ENCODE measurements at places on chromosomes 7 and 10. TPM values are rescaled to one million over a fixed set of nuclear protein-coding genes. Genes with fewer than 3 reads are reported as not detected.

- H3K27me3 ChIP-seq = no peaks in the 10 kb centered on the region
- no peak overlapping the region for H3K27ac ChIP-seq
- peaks cover 5% of the 10 kb centered on the region for H3K4me1 ChIP-seq
Observed at GRCh38 chr7:139596626-139597025, 73.1 kb downstream of the CLEC2L start.

DNA sequence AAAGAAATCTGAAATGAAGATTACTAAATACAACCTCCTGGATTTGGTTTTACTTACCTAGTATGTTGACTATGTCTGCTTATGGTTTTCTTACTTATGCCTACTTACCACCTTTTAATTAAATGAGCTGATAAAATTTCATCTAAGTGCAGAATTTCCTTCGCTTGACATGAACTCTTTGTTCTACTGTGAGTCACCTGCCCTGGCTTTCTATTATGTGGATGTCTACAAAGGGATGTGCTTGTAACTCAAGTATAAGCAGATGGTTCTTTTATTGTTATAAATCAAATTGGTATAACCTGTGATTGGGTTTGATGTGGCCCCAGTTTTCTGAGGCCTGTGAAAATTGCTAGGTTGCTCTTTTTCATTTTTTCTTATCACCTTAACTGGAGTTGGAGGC, 389.1 kb upstream of the ANKRD30A start:
- DNase-seq = no peak
- H3K27ac ChIP-seq = no peak overlapping the region
- H3K27me3 ChIP-seq = no peaks in the 10 kb centered on the region
- H3K4me1 ChIP-seq = no peaks in the 10 kb centered on the region
- no peaks in the 10 kb centered on the region for H3K36me3 ChIP-seq

GRCh38 chr10:110698782-110699201, 54.7 kb downstream of the RBM20 start:
- no peak overlapping the region for H3K4me3 ChIP-seq
- no peak for DNase-seq
- H3K27ac ChIP-seq = peak overlapping the region; percentile 15

The PRKG1 gene
- 199 TPM for total RNA-seq

The OPALIN gene
- total RNA-seq = not detected

- DNase-seq = no peak
- no peak overlapping the region for H3K4me3 ChIP-seq
- no peaks in the 10 kb centered on the region for H3K27me3 ChIP-seq
- no peak overlapping the region for H3K27ac ChIP-seq
Observed at GRCh38 chr10:92826061-92826460, 22.3 kb upstream of the EXOC6 start.

- DNase-seq = no peak
- no peaks in the 10 kb centered on the region for H3K36me3 ChIP-seq
- no peak overlapping the region for H3K4me3 ChIP-seq
- no peaks in the 10 kb centered on the region for H3K4me1 ChIP-seq
- no peak overlapping the region for H3K27ac ChIP-seq
Observed at GRCh38 chr7:125061776-125062397, 132.3 kb upstream of the POT1 start.

GRCh38 chr10:9069136-9069535, 1014.6 kb downstream of the GATA3 start:
- H3K4me1 ChIP-seq = no peaks in the 10 kb centered on the region
- H3K36me3 ChIP-seq = no peaks in the 10 kb centered on the region
- H3K4me3 ChIP-seq = no peak overlapping the region

DNA sequence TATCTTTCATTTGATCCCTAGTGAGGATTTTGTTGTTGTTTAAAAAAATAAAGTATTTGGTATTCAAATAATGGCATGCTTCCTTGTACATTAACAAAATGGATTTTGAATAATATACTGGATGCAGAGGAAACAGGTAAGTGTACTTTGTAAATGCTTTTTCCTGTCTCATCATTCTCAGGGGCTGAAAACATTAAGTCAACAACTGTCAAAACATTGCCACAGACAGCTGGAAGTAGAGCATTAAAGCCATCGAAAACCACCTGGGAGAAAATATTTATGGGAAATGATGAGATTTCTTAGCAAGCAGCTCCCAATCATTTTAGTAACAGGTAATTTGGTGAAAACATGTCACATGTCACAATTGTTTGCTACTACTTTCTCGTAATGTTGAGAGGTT, 10.7 kb downstream of the TAS2R39 start:
- no peaks in the 10 kb centered on the region for H3K27me3 ChIP-seq
- no peaks in the 10 kb centered on the region for H3K36me3 ChIP-seq
- no peak overlapping the region for H3K4me3 ChIP-seq
- H3K4me1 ChIP-seq = no peaks in the 10 kb centered on the region

DNA sequence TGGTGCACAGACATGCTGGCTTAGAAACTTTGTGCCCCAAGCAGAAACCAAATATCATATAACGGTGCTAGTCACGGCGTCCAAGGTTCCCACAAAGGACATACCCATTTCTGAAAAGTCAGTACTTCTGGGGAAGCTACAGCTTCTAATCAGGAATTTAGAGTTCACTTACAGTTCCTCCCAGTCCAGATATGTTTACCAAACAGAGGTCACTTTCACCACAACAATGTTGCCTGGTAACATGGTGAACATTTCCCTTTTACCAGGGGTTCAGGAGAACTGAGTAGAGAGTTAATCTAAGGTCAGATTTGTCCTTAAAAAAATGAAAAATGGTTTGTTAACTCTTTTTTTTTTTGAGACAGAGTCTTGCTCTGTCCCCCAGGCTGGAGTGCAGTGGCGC, 265.9 kb upstream of the MKLN1 start:
- peaks cover 3% of the 10 kb centered on the region for H3K4me1 ChIP-seq
- H3K36me3 ChIP-seq = no peaks in the 10 kb centered on the region
- H3K27ac ChIP-seq = no peak overlapping the region

- no peak overlapping the region for H3K4me3 ChIP-seq
- no peaks in the 10 kb centered on the region for H3K4me1 ChIP-seq
- DNase-seq = no peak
- no peaks in the 10 kb centered on the region for H3K36me3 ChIP-seq
Observed at GRCh38 chr10:8084799-8085198, 30.3 kb downstream of the GATA3 start.

- H3K27me3 ChIP-seq = no peaks in the 10 kb centered on the region
- no peak overlapping the region for H3K4me3 ChIP-seq
- peak; percentile 64 for DNase-seq
- no peaks in the 10 kb centered on the region for H3K4me1 ChIP-seq
Observed at GRCh38 chr7:144842377-144842851, 6.6 kb upstream of the TPK1 start.

DNA sequence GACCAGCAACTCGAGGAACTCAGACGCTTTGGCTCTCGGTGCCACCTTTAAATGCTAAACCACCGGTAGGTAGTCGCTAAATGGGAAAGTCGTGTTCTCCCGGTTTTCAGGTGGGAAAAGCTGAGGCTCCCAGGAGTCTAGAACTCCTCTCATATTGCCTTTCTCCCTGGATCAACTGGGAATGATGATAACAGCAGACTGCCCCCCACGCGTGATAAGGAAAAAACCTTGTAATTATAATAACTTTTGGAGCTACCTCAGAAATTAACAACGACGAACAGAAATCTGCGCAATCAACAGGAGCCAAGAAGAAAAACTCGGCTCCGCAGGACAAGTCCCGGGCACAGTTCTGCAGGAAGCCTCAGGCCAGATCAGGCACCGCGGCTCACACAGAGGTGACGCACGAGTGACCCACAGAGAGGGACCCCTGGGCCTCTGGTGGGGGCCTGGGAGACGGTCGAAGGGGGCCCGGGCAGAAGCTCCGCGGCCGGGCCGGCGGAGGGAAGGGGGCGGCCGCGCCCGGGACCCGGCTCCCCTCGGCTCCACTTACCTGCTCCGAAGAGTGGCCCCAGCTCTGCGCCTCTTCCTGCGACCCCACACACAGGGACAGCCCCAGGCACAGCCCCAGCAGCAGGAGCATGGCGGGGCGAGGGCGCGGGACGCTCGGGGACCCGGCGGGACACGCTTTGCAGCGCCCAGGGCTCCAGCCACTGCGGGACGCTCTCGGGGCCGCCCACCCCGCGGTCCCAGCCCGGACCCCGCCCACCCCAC, at the start of gene ITIH5:
Gene ITIH5, minus strand, starts transcription at position 714 of the 771 bp plus-strand sequence. Its CDS starts 74 bp downstream, at position 640.
- no peaks in the 10 kb centered on the region for H3K36me3 ChIP-seq
- peak; percentile 51 for DNase-seq
- H3K4me3 ChIP-seq = peak within 1 kb of the TSS; percentile 99
- H3K27ac ChIP-seq = no peak within 1 kb of the TSS
- H3K4me1 ChIP-seq = peaks cover 3% of the 10 kb centered on the region
- no peaks in the 10 kb centered on the region for H3K27me3 ChIP-seq

DNA sequence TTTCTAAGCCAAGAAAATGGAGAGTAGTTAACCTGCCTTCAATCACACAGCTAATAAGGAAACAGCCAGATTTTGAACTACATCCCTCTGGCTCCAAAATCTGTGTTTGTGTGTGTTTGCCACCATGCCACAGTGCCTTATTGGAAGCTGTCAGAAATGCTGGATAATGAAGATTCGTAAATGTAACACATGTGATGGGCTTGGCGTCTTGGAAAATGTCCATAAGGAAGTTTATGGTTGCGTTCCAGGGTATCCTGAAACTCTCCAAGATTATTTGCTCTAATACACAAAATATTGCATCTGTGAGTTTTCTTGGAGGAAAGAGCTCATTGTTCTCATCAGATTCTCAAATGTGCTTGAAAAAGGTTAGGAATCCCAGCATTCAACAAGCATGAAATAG, 22.7 kb downstream of the MYOF start:
- peak overlapping the region; percentile 87 for H3K27ac ChIP-seq
- H3K27me3 ChIP-seq = no peaks in the 10 kb centered on the region
- no peak for DNase-seq
- H3K4me3 ChIP-seq = no peak overlapping the region
- peaks cover 4% of the 10 kb centered on the region for H3K36me3 ChIP-seq

GRCh38 chr7:71746006-71746405, 614.1 kb downstream of the GALNT17 start:
- no peak for DNase-seq
- H3K36me3 ChIP-seq = no peaks in the 10 kb centered on the region

- no peak for DNase-seq
- no peak overlapping the region for H3K27ac ChIP-seq
- H3K36me3 ChIP-seq = no peaks in the 10 kb centered on the region
- H3K4me3 ChIP-seq = no peak overlapping the region
Observed at GRCh38 chr7:109376576-109376975, 806.9 kb downstream of the DNAJB9 start.

GRCh38 chr7:73974948-73975926, 52.7 kb upstream of the ELN start:
- H3K27ac ChIP-seq = peak overlapping the region; percentile 7
- H3K36me3 ChIP-seq = no peaks in the 10 kb centered on the region
- no peaks in the 10 kb centered on the region for H3K27me3 ChIP-seq
- DNase-seq = peak; percentile 72

The TMEM139 gene
- total RNA-seq = 0.32 TPM

DNA sequence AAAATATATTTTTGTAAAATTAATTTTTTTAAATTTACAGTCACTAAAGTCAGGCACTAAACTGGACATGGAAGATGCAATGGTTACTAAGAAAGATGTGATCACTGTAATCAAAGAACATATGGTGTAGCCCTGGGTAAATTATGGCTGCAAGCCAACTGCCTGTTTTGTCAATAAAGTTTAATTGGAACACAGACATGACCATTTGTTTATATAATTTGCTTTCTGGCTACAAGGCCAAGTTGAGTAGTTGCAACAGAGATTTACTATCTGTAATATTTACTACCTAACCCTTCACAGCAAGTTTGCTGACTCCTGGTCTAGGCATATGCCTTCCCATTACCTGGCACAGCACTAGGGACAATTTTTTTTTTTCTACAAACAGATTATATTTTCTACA, 448.9 kb downstream of the ADRA2A start:
- no peaks in the 10 kb centered on the region for H3K27me3 ChIP-seq
- no peaks in the 10 kb centered on the region for H3K4me1 ChIP-seq
- no peaks in the 10 kb centered on the region for H3K36me3 ChIP-seq
- no peak overlapping the region for H3K27ac ChIP-seq

- no peak for DNase-seq
- H3K4me3 ChIP-seq = no peak overlapping the region
- no peak overlapping the region for H3K27ac ChIP-seq
- no peaks in the 10 kb centered on the region for H3K27me3 ChIP-seq
- no peaks in the 10 kb centered on the region for H3K4me1 ChIP-seq
Observed at GRCh38 chr7:33054261-33054964, 8.2 kb downstream of the NT5C3A start.

- no peak overlapping the region for H3K4me3 ChIP-seq
- no peak overlapping the region for H3K27ac ChIP-seq
- DNase-seq = no peak
- no peaks in the 10 kb centered on the region for H3K27me3 ChIP-seq
Observed at GRCh38 chr7:38054199-38054598, 123.8 kb upstream of the STARD3NL start.

GRCh38 chr7:83155407-83155806, 7.3 kb downstream of the PCLO start:
- H3K27ac ChIP-seq = no peak overlapping the region
- no peak for DNase-seq
- no peaks in the 10 kb centered on the region for H3K27me3 ChIP-seq

- no peaks in the 10 kb centered on the region for H3K36me3 ChIP-seq
- no peak overlapping the region for H3K27ac ChIP-seq
- H3K27me3 ChIP-seq = no peaks in the 10 kb centered on the region
- H3K4me1 ChIP-seq = no peaks in the 10 kb centered on the region
- no peak for DNase-seq
Observed at GRCh38 chr7:94449151-94449725, 54.5 kb downstream of the COL1A2 start.

DNA sequence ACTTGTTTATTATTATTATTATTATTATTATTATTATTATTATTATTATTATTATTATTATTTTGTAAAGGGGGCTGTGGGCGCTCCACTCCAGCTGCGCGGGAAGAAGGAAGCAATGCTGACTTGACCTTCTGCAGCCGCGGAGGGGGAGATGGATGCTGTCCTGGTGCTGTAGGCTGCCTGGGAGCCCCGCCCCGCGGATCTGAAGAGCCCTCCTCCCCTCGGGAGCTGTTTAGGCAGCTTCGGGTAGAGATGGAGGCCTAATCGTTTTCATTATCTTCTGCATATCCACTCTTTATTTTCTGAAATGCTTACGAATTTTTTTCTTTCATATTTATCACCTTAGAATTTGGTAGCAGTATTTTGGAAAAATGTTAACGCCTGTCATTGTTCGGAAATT, 101.2 kb upstream of the KLF6 start:
- H3K4me1 ChIP-seq = peaks cover 3% of the 10 kb centered on the region
- no peak overlapping the region for H3K4me3 ChIP-seq
- H3K36me3 ChIP-seq = no peaks in the 10 kb centered on the region
- H3K27me3 ChIP-seq = no peaks in the 10 kb centered on the region

The SRGN gene
- total RNA-seq = 168 TPM

DNA sequence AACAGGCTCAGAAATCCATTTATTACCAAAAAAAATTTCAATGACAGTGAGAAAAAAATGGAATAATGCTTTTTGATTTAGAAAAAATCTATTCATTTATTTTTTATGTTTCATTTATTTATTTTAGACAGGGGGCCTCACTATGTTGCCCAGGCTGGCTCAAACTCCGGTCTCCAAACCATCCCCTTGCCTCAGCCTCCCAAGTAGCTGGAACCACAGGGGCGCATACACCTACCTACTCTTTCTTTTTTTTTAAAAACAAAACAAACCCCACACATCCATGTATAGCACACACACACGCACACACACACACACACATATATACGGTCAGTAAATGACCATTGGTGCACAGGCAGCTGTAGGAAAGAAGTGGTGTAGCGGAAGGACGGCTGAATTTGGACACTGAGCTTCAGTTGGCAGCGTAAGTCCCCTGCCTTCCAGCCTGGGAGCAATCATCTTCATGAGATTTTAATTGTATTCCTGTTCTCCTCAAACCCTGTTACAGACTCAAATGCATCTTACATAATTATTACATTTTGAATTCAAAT, 28.8 kb downstream of the ARL4A start:
- H3K27ac ChIP-seq = no peak overlapping the region
- H3K36me3 ChIP-seq = no peaks in the 10 kb centered on the region
- no peak for DNase-seq
- no peaks in the 10 kb centered on the region for H3K4me1 ChIP-seq
- no peak overlapping the region for H3K4me3 ChIP-seq
